Stimulated activated CD4-positive, alpha-beta T cell treated with anti-CD3 and anti-CD28 coated beads, Interleukin-1b, Interleukin-23, amount 100 ng/mL, for 48 hours (primary cell): ENCODE measurements at places on chromosomes 12 and 14.

DNA sequence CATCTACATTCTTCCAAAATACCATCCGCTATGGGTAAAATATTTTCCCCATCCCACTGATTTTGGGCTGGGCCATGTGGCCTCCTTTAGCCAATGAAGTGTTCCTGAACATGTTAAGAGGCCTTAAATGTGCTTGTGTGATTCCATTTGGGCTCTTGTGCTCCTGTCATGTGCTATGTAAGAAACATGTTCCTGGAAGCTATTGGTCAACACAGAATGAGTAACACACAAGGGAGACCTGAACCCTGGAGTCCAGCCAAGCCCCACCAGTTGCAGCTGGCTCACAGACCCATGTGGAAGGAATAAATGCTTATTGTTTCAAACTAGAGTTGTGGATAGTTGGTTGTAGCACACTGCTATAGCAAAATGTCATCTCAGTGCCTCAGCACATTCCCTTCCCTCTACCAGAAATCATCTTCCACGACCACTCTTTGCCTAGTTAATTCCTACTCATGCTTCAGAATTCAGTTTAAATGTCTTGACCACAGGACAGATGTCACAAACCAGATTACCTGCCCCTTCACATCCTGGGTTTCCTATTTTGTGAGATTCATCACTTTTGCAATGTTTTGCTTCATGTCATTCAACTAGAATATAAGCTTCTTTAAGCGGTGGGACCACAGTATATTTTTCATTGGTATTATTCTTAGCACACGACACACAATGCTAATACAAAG is 217.3 kb upstream of the EEA1 start:
- DNase-seq = no peak

DNA sequence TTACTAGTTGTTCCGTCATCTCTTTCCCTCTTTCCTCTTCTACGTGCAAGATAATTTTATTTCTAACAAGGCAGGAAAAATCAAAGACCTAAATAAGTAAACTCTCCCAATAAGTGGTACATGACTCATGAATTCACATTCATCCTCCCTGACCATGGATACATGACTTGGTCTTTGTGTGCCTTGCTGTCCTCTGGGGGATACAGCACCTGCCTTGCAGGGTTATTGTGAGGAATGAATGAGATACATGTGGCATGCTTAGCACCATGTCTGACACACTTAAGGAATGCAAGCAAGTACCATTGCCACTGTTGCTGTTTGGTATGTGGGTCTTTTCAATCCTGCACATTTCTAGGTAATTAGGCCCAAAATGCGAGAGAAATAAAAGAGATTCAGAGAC is 208.4 kb downstream of the DPF3 start:
- no peak for DNase-seq

GRCh38 chr14:82642425-82642824 is 1108.8 kb upstream of the SEL1L start:
- no peak for DNase-seq

- no peak for DNase-seq
These were observed 22.3 kb upstream of the SPTLC2 start for GRCh38 chr14:77638771-77639171.

DNA sequence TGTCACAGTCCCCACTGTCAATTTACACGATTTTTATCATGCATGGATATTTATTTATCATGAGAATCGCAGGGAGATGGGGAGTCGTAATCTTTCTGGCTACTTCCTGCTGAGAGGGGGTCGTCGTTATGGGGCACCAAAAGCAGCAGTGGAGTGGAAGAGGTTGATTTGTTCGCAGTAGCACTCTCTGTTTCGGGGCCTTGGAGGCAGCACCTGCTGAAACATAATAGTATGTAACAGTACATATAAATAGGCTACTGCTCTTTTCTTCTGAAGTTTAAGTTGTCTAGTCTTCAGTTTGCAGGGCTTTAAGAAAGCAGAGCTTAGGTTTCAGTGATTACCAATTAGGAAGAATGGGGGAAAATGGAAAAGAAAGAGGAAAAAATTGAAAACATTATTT is 3.8 kb downstream of the SOAT2 start:
- no peak for DNase-seq

DNA sequence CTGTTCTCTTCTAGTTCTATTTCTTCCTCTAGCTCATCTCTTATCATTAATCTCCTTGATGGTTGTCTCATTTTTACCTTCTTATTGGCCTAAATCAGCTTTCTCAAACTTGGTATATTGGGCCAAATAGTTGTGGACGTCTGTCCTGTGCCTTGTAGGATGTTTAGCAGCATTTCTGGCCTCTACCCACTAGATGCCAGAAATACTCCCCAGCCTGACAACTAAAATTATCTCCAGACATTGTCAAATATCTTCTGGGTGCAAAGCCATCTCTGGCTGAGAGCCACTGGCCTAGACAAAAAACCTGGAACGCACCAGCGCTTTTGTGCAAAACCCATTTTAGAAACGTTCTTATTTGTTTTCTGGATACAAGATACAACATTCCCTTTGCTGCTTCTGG is 38.8 kb upstream of the LRRC10 start:
- no peak for DNase-seq

DNA sequence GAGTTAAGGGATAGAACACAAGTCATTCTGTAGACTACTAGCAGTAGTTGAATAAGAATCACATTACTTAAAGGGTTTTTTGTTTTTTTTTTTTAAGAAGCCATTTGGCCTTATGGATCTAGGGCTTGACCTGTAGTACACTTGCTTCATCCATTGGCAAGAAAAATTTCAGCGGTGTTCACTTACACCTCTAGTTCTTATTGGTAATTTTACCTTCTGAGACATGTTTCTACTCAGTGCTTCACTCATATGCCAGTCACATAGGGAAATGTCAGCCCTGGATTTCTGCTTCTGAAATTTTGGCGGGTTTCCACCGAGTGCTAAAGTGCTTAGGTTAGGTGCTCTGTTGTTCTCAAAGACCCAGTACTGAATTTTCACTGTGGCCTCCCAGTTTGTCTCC is 72.9 kb downstream of the FRMD6 start:
- DNase-seq = no peak

GRCh38 chr12:54007538-54008259 is 1.1 kb upstream of the HOXC8 start:
- DNase-seq = no peak

GRCh38 chr12:69886715-69887114 is 61.7 kb downstream of the MYRFL start:
- DNase-seq = no peak

DNA sequence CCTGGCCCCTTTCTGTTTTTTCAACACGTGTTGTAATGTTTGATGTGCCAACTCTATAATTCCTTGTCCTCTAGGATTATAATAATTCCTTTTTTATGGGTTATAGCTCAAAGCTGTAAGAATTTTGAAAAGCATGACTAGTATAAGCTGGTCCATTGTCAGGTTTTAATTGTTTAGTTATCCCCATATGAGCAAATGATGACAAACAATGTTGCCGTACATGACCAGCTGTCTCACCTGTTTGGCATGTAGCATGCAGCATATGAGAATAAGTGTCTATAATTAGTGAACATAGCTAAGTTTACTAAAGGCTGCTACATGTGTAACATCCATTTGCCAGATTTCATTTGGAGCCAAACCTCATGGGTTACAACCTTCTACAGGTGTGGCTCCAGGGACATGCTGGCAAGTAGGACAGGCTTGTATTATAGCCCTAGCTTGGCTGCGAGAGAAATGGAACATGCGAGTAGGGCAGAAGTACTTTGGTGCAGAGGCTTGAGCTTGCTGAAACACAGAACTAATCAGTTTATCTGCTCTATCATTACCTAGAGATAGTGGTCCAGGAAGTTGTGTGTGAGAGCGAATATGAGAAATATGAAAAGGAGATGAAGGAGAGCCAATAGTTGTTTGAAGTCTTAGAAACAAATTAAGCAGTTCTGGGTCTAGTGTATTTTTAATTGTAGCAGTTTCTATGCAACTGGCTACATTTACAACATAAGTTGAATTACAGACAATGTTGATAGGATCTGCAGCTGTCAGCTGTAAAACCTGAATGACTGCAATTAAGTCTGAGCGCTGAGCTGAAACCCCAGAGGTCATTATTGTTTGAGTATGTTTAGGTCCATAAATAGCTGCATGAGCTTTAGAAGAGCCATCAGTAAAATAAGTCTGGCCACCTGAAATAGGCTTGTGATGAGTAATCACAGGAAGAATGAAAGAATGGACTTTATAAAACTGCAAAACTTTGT is 22.6 kb upstream of the MAPKAPK5 start:
- no peak for DNase-seq

- DNase-seq = peak; percentile 55
These were observed 61.3 kb downstream of the C14orf132 start for GRCh38 chr14:96100161-96101064.

- DNase-seq = no peak
These were observed 10.7 kb downstream of the EMG1 start for GRCh38 chr12:6981152-6982052.

DNA sequence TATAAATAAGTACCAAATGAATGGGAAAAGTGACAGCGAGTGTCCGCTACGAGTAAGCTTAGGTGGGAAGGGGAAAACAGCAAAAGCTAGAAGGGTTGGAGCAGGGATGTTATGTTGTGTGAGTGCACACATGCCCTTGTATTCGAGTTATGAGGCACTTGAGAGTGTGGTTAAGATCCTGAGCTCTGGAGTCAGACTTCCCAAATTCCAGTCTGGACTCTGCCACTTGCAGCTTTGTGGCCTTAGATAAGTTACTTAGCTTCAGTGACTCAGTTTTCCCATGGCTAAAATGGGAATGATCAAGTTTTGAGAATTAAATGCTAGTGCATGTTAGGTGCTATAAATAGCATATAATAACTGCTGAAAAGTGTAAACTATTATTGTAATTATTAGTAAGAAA is 44.9 kb downstream of the KTN1 start:
- DNase-seq = no peak

DNA sequence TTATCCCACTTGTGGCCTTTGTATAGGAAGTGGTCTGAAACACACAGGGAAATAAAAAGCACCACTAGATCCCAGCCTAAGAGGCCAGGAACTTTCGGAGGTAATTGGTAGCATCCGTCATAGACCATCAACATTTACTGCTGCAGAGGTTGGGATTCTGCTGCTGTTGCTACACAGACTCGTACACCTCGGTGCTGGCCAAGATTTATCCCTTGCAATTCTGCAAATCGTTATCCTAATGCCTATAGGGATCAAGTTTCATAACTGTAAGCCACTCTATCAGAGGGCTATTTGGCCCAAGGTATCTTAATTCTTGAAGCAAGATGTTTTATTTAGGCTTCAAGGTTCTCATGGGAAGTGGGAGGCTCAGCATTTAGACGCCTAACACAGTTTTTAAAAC is 913.6 kb downstream of the GALC start:
- DNase-seq = no peak

GRCh38 chr12:63808631-63809030 is 28.9 kb downstream of the RXYLT1 start:
- DNase-seq = no peak

- no peak for DNase-seq
These were observed 50.7 kb upstream of the TMEM260 start for GRCh38 chr14:56528927-56529326.

GRCh38 chr14:24079491-24080141 is 8.3 kb downstream of the CPNE6 start:
- no peak for DNase-seq

DNA sequence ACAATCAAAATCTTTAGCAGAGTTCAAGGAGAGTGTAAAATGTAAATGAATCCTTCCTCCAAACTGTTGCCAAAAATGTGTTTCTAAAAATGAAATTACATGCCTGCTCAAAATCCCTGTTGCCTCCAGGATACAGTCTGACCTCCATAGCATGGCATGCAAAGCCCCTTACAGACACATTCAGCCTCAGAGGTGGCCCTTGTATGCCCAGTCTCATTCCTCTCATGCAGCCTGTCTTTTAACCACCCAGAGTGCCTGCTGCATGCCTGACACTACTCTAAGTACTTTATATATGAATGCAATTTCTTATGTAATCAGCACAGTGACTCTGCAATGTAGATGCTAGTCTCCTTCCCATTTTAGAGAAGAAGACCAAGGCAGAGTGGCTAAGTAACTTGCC is 24.4 kb upstream of the PTPRQ start:
- DNase-seq = no peak

GRCh38 chr14:77541905-77542304 is 43.3 kb upstream of the ISM2 start:
- DNase-seq = no peak

DNA sequence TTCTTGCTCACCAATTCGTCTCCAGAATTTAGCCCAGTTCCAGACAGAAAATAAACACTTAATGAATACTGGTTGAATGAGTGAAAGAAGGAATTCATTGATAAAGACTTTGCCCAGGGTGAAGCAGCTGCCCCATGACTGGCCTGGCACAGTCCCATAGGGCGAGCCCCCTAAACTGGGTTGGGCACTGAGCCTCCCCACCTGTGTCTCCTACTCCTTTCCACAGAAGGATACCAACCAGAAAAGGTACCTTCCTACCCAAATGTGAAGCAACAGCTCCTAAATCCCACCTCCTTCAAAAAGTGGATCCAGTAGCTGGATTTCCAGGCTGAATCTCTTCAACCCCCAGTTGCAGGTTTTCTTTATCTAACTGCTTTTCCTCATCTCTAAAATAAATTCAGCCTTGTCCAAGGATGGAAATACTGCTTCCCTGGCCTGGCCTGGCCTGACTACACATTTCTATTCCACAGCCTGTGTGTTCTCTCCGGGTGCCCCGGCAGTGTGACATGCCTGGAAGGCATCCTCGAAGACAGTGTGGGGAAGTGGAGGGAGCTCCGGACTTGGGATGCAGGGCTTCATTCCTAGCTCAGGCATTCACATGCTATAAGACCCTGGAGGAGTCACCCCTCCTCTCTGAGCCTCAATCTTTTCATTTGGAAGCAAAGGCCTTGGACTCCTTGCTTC is 7.6 kb downstream of the KRT3 start:
- DNase-seq = no peak

DNA sequence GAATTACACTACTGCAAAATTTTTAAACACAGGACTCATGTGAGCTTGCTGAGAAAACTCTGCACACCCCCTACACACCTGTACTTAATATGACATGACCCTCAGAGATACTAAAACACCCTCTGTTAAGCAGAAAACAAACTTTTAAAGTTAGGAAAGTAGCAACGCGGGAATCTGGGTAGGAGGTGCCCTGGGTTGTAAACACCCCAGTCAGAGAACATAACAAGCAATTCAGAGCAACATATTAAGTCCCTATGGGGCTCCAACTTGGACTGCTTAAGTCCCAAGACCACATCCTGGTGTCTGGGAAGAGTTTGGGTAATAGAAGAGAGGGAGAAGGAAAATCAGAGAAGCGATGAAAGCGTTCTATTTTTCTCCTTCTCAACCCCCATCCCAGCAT is 1.2 kb downstream of the ATF7 start:
- no peak for DNase-seq

DNA sequence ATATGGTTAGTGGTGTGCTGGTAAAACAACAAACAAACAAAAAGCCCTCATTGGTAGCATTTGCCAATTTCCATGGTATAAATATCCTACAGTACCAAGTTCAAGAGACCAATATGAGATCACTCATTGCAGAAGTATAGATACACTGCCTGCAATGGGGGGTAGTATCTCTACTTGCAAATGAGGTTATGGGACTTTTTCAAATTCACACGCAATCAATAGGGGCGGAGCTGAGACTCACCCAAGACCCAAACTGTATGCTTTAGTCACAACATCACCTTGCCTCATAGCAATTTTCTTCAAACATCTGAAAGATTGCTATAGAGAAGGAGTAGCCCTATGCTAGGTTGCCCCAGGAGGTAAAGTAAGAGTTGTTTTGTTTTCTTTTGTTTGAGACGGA is 93.7 kb downstream of the VCPKMT start:
- no peak for DNase-seq
